Cardiac fibroblast (primary cell): ENCODE measurements at places on chromosomes 1 and 21.

GRCh38 chr1:27430903-27431600 is 38.6 kb downstream of the GPR3 start:
- peak; percentile 53 for DNase-seq

DNA sequence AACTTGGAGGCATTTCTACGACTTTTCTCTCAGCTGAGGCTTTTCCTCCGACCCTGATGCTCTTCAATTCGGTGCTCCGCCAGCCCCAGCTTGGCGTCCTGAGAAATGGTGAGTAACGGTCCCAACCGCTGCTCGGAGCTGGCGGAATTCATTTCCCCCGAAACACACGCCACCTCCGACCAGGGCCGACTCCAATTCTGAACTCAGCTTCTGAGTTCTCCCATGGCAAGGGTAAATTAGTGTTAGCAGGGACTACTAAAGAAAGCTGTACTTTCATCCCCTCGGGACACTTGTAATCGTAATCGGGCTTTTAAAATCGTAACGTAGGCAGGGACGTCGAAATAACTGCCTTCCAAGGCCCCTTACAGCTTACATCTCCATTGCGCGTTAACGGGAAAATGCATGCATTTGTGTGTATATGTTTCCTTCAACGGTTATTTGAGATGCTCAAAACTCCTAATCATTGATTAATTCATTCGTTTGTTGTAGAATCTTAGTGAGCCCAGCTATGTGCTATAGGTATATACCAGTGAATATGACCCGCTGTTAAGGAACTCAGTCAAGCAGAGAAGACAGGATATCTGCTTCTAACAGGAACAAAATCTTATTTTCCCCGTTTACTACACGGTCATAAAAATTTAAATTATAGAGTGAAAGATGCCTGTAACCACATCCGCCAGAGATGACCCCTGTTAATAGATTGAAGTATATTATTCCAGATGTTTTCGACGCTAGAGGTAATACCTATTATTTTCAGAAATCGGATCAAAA is 472 bp downstream of the DTL start:
- no peak for DNase-seq

GRCh38 chr1:51433269-51433971 is 85.6 kb downstream of the EPS15 start:
- DNase-seq, result peak; percentile 55

DNA sequence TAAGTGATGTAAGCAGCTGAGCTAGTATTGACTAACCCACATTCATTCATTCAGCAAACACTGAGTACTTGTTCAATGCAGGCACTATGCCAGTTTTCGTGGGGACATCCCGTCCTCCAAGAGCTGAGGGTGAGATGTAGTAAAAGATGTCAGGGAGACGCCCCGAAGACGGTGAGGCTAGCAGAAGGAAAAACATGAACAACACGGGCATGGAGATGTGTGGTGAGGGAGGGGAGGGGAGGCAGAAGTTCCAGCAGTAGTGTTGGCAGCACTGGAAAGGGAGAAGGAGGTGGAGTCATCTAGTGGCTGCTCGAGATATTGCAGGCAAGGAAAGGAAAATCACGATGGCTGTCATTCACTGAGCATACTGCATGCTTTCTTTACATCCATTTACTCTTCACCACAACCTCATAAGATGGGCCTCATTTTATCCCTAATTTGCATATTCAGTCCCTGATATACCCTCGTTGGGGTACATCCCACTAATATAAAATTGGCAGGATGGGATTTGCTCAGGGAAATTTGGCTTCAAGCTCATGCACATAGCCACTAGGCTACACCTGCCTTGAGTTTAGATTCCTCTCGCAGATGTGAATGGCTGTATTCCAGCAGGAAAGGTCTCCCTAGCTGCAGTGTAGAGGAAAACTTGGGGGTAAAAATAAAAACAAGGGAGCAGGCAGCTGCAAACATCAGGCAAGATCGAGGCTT is 14.5 kb downstream of the PDZK1IP1 start:
- DNase-seq, result peak; percentile 72

GRCh38 chr1:46735708-46736324 is 16.9 kb upstream of the EFCAB14 start:
- DNase-seq, result peak; percentile 74

GRCh38 chr1:192260076-192260475 is 56.7 kb upstream of the RGS21 start:
- peak; percentile 42 for DNase-seq

DNA sequence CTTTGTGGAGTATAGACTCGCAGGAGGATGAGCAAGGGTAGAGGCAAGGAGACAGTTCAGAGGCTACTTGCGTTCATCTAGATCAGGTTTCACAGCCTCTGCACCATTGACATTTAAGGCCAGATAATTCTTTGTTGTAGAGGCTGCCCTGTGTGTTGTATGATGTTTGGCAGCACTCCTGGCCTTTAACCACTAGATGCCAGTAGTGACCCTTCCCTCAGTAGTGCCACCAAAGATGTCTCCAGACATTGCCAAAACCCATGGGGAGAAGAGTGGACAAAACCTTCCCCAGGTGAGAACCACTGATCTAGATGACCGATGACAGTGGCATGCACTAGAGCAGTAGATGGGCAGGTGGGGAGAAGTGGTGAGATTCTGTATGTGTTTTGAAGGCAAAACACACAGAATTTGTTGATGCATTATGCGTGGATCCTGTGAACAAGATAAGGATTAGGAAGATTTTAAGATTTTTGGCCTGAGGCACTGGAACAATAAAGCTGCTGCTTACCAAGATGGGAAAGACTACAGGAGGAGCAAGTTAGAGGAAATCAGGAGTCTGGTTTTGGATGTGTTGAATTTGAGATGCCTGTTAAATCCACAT is 9.9 kb upstream of the COG2 start:
- peak; percentile 42 for DNase-seq

DNA sequence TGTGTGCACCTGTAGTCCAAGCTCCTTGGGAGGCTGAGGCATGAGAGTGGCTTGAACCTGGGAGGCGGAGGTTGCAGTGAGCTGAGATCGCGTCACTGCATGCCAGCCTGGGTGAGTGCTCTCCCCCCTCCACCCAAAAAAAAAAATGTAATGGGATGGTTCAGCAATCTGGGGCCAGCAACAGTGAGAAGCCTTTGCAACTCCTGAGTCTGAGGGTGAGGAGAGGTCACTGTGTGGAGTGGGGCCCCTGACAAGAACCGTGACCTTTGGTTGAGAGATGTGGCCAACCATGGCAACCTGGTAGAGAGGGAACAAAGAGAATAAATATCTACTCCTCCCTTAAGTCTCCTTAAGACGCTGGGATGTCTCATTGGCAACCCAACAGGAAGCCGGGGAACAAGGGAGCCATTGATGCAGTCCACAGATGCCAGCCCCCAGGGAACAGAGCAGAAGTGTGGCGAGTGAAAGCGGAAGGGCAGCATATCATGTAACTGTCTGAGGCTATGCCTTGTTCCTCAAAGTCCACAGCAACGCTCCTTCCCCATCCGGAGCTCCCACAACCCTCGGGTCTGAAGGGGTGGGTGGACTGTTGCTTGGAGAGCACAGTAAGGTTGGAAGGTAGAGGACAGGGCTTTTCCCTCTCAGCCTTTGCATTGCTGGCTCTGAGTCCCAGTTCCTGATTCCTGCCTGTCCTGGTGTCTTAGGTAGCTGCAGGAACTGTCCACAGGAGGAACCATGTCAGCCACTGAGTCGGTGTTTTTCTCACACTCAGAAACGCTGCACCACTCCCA is 8.3 kb downstream of the TRNP1 start:
- DNase-seq, result no peak

DNA sequence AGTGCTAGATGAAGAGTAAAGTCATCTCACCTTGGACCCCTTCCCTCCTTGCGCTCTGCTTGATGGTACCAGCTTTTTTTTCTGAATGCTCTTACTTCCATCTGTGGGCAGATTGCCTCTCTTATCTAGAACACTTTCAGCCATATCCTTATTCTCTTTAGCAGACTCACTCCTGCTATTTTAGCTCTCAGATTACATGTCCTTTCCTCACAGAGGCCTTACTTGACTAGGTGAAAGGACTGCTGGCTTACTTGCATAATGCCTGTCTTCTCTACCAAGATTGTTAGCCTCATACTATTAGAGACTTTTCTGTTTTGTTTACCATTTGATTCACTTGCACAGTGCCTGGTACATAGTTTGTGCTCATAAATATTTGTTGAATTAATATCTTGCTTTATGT is 9.3 kb downstream of the IFI44 start:
- no peak for DNase-seq

DNA sequence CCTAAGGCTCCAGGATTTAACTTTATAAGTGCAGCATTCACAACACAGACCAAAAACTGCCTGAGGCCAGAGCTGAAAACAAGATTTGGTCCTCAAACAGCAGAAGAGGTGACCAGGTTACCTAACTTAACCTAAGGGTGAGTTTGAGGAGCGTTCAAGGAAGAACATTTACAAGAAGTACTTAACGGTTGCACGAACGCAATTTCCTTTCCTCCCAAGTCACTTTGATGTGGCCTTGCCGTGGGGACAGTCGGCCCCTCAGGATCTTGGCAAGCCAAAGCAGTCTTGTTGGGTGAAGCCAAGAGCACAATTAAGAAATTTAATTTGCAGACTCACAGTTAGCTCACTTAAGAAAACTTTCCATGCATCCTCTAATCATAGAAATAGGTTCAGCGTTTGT is 202.6 kb upstream of the COA6 start:
- no peak for DNase-seq

GRCh38 chr1:157751283-157751682 is 25.6 kb downstream of the FCRL2 start:
- no peak for DNase-seq

DNA sequence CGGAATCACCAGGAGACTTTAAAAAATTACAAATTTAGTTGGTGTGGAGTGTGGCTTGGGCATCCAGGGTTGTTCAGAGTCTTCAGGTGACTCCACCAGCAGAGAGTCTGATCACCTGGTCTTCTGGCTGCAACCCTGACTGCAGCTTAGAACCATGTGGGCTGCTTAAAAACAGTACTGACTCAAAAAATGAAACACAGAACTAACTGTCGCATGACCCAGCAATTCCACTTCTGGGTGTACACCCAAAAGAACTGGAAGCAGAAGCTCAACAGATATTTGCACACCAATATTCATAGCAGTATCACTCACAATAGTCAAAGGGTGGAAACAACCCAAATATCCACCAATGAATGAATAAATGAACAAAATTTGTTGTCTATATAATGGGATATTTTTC is 17.3 kb downstream of the TLR5 start:
- DNase-seq, result no peak

GRCh38 chr1:96372881-96373280 is 348.7 kb upstream of the PTBP2 start:
- DNase-seq, result peak; percentile 48

DNA sequence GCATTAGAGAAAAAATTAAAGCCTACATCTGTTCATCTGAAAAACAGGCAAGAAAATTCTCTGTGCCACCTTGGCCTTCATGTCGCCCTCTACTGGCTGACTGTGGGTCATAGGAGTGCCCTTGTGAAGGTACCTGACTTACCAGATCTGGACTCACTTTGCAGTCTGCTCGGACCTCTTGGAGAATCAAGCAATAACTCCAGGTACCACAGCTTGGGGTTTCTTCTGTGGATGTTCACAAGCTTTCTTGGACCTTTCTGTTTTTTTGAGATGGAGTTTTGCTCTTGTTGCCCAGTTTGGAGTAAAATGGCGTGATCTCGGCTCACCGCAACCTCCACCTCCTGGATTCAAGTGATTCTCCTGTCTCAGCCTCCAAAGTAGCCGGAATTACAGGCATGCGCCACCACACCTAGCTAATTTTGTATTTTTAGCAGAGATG is 2.4 kb upstream of the PRAMEF18 start:
- DNase-seq, result no peak

DNA sequence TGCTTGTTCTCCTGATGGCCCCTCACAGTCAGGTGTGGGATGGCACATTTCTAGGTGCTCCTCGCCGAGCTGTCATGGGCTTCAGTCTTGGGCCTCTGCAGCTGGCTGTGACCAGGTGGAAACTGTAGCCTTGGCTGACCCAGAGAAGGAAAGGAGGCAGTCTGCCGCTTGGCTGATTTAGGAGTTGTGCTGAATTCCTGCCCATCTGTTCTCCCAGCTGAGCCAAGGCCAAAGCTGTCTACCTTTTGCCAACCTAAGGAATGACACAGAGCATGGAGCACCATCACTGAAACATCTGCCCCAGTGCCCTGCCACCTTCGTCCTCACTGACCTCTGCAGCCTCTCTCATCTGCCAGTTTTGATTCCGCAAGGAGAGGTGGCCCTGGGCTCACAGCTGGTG is 27.9 kb downstream of the UTP25 start:
- no peak for DNase-seq
